ENCODE measurements at places on chromosomes 16 and 17. TPM values are rescaled to one million over a fixed set of nuclear protein-coding genes. Genes with fewer than 3 reads are reported as not detected.

GRCh38 chr16:72952811-72953271, 95.1 kb downstream of the ZFHX3 start:
- DNase-seq = no peak
- no peak overlapping the region for H3K4me3 ChIP-seq
- H3K27me3 ChIP-seq = no peaks in the 10 kb centered on the region
- H3K27ac ChIP-seq = no peak overlapping the region
- no peaks in the 10 kb centered on the region for H3K36me3 ChIP-seq

GRCh38 chr16:2919511-2920255, 8.0 kb downstream of the FLYWCH1 start:
- no peak for DNase-seq
- no peak overlapping the region for H3K4me3 ChIP-seq
- H3K27me3 ChIP-seq = no peaks in the 10 kb centered on the region
- no peaks in the 10 kb centered on the region for H3K4me1 ChIP-seq

DNA sequence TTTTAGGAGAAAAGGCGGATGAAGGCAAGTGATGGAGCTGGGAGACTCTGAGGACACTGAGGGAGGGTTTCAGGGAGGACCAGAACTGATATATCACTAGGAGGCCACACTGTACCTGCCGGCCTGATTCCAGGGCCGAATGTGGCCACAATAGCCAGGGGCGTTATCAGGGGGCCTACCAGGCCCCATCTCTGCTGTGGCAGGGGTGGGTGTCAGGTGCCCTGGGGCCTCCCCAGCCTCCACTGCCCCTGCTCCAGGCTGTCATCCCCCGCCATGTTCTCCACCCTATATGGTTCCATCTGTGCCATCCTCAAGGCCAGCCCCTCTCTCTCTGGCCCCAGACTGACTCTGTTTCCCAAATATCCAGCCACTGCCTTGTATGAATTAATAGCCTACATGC, 246.5 kb downstream of the GSG1L start:
- no peaks in the 10 kb centered on the region for H3K36me3 ChIP-seq
- H3K4me3 ChIP-seq = no peak overlapping the region
- peaks cover 10% of the 10 kb centered on the region for H3K27me3 ChIP-seq
- DNase-seq = no peak
- H3K4me1 ChIP-seq = no peaks in the 10 kb centered on the region

DNA sequence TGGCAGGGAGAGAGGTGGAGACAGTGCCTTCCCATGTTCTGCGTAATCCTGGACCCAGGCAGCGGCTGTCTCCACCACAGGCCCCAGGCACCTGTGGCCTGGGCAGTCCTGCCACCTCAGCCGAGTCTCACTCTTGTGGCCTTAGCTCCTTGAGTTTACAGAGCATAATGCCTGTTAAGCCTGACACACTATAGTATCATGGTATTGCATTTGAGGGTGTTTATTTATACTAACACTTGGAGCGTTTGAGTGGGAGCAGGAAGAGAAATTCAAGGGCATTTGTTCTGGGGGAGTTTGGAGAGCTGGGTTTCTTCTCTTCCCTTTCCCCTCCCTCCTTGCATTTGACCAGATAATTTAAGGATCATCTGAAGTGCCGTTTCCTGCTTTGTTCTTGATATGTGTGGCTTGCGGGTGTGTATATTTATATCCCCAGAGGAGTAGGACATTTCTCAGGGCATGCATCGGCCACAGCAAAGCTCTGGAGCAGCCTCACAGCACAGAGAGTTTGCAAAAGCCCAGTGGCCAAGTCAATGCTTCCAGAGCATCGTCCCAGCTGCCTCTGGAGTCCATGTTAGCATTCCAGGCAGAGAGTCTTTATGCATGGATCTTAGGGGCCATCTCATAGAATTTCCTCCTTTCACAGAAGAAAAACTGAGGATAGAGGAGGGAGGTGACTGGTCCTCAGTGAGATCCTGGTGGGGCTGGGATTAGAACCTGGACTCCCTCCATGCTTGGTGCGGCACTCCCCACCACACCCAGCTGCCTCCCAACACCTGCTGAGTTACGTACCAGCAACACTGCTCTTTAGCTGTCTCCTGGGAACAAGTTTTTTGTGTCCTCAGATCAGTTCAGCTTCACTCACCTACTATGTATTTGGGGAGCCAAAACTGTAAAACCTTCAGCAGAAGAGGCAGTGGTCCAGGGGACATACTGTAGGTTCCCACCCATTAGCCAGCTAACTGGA, 222.8 kb downstream of the CCDC182 start:
- no peaks in the 10 kb centered on the region for H3K4me1 ChIP-seq
- H3K36me3 ChIP-seq = no peaks in the 10 kb centered on the region
- DNase-seq = no peak
- no peak overlapping the region for H3K4me3 ChIP-seq

Gene KRTAP1-4
- not detected for total RNA-seq

Gene ABI3
- 5.2 TPM for total RNA-seq

DNA sequence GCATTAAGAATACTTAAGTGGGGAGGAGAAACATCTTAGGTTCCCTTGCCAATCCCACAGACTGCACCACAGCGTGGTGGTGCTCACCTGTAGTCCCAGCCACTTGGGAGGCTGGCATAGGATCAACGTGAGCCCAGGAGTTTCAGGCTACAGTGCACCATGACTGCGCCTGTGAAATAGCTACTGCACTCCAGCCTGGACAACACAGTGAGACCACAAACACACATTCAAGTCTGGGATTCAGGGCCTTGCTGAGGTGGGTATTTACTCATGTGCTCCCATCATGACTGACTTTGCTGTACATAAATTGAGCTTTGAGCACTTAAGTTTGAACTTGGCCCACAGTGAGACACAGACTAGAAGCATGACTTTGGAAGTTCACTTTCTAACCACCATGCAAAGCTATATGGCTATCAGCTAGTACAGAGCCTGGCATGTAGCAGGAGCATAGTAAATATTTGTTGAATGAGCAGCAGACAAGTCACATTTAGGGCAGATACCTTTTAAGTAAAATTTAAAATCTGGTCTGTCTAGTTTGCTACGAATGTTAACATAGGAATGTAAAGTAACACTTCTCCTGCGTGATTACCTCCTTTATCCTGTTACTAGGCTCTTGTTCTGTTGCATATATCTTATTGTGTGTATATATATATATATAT, 33.5 kb downstream of the CEP95 start:
- H3K4me1 ChIP-seq = no peaks in the 10 kb centered on the region
- no peak overlapping the region for H3K4me3 ChIP-seq
- H3K36me3 ChIP-seq = no peaks in the 10 kb centered on the region

- no peak overlapping the region for H3K4me3 ChIP-seq
- no peaks in the 10 kb centered on the region for H3K36me3 ChIP-seq
- no peaks in the 10 kb centered on the region for H3K27me3 ChIP-seq
- H3K4me1 ChIP-seq = no peaks in the 10 kb centered on the region
Measured at GRCh38 chr17:70073310-70073709, 1.7 kb upstream of the KCNJ16 start.

GRCh38 chr16:67409631-67410030, 6.6 kb downstream of the ZDHHC1 start:
- no peaks in the 10 kb centered on the region for H3K4me1 ChIP-seq
- no peaks in the 10 kb centered on the region for H3K36me3 ChIP-seq
- no peak for DNase-seq
- H3K27ac ChIP-seq = no peak overlapping the region
- H3K4me3 ChIP-seq = no peak overlapping the region

Gene LGALS9B
- 0.33 TPM for total RNA-seq

DNA sequence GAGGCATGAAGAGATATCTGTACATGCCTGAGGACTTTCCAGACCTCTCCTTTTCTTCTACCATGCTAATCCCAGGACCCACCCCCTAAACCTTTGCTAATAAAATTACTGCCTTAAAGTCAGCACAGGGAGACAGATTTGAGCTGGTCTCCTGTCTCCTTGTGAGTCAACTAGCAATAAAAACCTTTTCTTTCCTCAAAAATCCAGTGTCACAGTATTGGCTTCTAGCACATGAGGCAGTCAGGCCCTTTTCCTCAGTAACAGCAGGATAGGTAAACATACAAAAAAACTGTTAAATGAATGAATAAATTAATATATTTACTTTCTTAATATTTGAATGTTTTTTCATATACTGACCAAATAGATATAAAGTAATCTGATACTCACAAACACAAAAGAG, 41.3 kb downstream of the ABCA10 start:
- H3K4me1 ChIP-seq = no peaks in the 10 kb centered on the region
- no peak overlapping the region for H3K27ac ChIP-seq
- H3K27me3 ChIP-seq = no peaks in the 10 kb centered on the region
- DNase-seq = no peak
- H3K4me3 ChIP-seq = no peak overlapping the region

DNA sequence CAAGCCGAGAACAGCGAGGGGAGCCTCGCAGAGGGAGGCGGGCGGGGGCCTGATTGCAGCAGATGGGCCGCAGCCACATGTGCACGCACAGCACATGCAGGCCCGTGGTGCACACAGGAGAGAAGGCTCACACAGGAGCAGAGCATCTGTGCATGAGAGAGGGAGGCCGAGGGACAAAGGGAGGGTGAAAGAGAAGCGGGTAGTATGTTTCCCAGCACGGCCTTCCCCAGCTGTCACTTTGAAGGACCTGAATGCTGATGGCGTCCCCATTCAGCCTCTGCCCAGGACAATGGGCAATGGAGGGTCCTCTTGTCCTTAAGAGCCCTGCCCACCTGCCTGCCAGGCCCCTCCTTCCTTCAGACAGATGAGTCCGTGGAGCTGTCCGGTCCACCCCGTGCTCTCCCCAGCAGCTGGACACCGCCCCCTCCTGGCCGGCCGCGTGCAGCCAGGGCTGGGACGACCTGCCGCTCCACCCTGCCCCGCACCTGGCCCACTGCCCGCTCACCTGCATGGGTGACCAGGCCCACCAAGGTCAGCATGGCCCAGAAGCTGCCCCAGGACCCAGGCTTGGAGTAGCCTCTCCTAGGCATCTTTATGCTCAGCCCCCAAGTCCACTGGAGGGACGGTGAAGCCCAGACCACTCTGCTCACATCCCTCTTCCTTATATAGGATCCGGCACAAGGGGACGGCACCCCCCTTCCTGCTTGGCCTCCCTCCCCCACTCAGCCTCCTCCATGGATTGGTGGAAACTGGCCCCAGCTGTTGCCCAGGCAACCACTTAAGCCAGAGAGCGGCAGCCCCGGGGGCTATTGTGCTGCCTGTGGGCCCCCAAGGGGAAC, at the start of gene BTBD17:
Gene BTBD17, minus strand, starts transcription at position 639 of the 839 bp plus-strand sequence. Its CDS starts 49 bp downstream, at position 590.
- peaks cover 57% of the 10 kb centered on the region for H3K27me3 ChIP-seq
- DNase-seq = no peak
- no peaks in the 10 kb centered on the region for H3K36me3 ChIP-seq
- H3K4me1 ChIP-seq = no peaks in the 10 kb centered on the region

DNA sequence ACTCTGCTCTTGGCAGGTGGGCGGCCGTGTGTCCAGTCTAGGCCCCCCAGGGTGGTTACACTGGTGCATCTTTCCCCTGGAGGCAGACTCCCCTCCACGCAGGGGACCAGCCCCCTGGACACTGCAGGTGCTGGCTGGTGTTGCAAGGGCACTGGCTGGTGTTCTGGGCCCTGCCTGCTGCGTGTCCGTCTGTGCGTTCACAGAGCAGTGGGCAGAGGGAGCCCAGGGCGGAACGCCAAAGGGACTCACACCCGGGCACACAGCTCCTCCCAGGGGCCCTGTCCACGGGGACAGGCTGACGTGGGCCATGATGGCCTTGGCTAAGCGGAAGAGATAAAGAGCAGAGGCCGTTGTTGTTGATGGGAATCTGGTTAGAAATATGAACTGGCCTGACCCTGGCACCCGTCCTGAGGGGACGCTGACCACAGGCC, 27.3 kb downstream of the ACSF3 start:
- no peaks in the 10 kb centered on the region for H3K27me3 ChIP-seq
- H3K4me3 ChIP-seq = no peak overlapping the region
- no peak for DNase-seq
- H3K27ac ChIP-seq = no peak overlapping the region

GRCh38 chr17:31202968-31203367, 94.1 kb downstream of the OMG start:
- DNase-seq = no peak
- H3K27ac ChIP-seq = no peak overlapping the region
- no peaks in the 10 kb centered on the region for H3K4me1 ChIP-seq
- H3K27me3 ChIP-seq = no peaks in the 10 kb centered on the region
- H3K4me3 ChIP-seq = no peak overlapping the region

GRCh38 chr16:86585821-86586611, 7.7 kb downstream of the FOXL1 start:
- H3K36me3 ChIP-seq = no peaks in the 10 kb centered on the region
- DNase-seq = no peak
- no peaks in the 10 kb centered on the region for H3K4me1 ChIP-seq
- no peak overlapping the region for H3K4me3 ChIP-seq
- H3K27ac ChIP-seq = no peak overlapping the region

- H3K36me3 ChIP-seq = no peaks in the 10 kb centered on the region
- H3K27ac ChIP-seq = no peak overlapping the region
- H3K27me3 ChIP-seq = no peaks in the 10 kb centered on the region
- H3K4me3 ChIP-seq = peak overlapping the region; percentile 69
- H3K4me1 ChIP-seq = no peaks in the 10 kb centered on the region
- DNase-seq = no peak
Measured at GRCh38 chr17:29623283-29623647, 553 bp upstream of the CORO6 start.

Gene DNAH17
- not detected for total RNA-seq

GRCh38 chr17:51857052-51857597, 301.4 kb downstream of the CA10 start:
- no peak for DNase-seq
- H3K27ac ChIP-seq = no peak overlapping the region
- H3K27me3 ChIP-seq = peaks cover 17% of the 10 kb centered on the region
- no peaks in the 10 kb centered on the region for H3K36me3 ChIP-seq
- H3K4me1 ChIP-seq = no peaks in the 10 kb centered on the region

GRCh38 chr16:67451061-67451703, 20.3 kb downstream of the HSD11B2 start:
- H3K4me1 ChIP-seq = peaks cover 35% of the 10 kb centered on the region
- no peak overlapping the region for H3K4me3 ChIP-seq
- peak overlapping the region; percentile 83 for H3K27ac ChIP-seq

Gene CBX4
- total RNA-seq = 13.4 TPM

DNA sequence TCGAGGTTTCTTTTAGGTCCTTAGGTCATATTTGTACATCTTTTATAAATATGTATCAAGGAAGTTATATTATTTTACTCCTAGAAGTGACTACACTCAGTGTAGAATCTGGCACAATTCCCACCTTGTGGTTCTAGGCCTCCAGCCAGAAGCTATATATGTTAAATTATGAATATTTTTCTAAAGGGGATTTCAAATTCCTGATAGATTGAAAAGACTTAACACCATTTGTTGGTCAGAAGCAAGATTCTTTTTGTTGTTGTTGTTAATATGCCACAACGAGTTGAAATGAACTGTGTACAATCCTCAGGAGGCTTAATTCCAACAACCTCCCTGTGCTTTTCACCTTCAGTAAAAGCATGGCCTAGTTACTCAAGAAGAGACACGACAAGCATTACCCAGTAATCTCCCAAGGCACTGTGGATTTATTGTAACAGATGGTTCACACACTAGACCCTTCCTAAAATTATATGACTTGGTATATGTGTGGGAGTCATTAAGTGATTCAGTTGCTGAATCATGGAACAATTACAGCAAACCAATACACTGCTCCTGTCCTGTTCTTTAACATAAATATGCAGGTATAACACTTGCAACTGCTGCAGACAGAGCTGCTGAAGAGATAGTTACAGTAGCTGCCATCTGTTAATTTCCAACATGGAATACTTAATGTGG, 964.4 kb upstream of the GOT2 start:
- no peaks in the 10 kb centered on the region for H3K27me3 ChIP-seq
- no peak for DNase-seq
- H3K4me1 ChIP-seq = no peaks in the 10 kb centered on the region
- no peaks in the 10 kb centered on the region for H3K36me3 ChIP-seq
- no peak overlapping the region for H3K4me3 ChIP-seq
